ENCODE measurements at places on chromosomes 2 and 18. TPM values are rescaled to one million over a fixed set of nuclear protein-coding genes. Genes with fewer than 3 reads are reported as not detected.
A peak's percentile ranks its signal among the peaks of the same experiment; 100 is the strongest.

DNA sequence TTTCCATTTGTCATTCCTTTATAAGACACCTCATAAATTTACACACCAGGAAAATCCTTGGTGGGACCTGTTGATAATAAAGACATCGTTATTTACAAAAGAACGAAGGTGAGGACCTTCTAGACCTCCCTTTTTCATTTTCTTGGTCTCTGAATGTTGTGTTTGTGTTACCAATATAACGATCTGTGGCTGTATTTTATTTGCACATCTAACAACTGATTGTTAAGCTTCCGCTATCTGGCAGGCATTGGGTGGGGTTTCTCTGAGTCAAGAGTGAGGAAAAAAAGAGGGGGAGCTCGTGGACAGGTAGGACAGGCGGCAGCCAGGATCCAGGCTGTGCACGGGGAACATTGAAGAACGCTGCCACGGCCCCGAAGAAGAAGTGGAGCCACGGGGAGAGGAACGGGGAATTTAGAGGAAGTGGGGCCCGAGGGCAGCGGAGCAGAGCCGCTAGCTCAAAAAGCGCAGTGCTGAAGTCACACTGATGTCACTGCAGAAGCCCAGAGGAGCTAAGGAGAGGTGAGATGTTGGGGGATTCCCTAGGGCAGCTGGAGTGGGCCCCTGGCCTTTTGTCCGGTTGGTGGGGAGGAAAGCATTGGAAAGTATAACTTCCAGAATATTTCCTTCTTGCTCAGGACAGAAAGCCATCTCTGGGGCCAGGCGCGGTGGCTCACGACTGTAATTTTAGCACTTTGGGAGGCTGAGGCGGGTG is 20.9 kb upstream of the DNMT3A start:
- ATAC-seq, result peak; percentile 16
- H3K4me1 ChIP-seq, result peaks cover 15% of the 10 kb centered on the region
- no peak overlapping the region for H3K27ac ChIP-seq
- H3K36me3 ChIP-seq, result no peaks in the 10 kb centered on the region
- peak overlapping the region; percentile 36 for H3K4me3 ChIP-seq

DNA sequence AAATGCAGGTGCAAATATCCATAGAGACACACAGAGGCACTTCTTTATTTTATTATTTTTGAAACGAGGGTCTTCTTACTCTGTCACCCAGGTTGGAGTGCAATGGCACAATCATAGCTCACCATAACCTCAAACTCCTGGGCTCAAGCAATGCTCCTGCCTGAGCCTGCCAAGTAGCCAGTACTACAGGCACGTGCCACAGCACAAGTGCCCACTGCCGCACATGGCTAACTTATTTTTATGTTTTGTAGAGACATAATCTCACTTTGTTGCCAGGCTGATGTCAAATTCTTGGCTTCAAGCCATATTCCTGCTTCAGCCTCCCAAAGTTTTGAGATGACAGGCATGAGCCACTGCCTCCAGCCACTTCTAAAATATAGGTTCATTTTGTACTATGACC is 537.6 kb downstream of the THSD7B start:
- no peaks in the 10 kb centered on the region for H3K27me3 ChIP-seq
- no peak overlapping the region for H3K4me3 ChIP-seq
- H3K4me1 ChIP-seq, result no peaks in the 10 kb centered on the region

GRCh38 chr18:46296656-46297055 is 192.5 kb downstream of the HAUS1 start:
- no peaks in the 10 kb centered on the region for H3K4me1 ChIP-seq
- H3K4me3 ChIP-seq, result no peak overlapping the region
- no peaks in the 10 kb centered on the region for H3K36me3 ChIP-seq

DNA sequence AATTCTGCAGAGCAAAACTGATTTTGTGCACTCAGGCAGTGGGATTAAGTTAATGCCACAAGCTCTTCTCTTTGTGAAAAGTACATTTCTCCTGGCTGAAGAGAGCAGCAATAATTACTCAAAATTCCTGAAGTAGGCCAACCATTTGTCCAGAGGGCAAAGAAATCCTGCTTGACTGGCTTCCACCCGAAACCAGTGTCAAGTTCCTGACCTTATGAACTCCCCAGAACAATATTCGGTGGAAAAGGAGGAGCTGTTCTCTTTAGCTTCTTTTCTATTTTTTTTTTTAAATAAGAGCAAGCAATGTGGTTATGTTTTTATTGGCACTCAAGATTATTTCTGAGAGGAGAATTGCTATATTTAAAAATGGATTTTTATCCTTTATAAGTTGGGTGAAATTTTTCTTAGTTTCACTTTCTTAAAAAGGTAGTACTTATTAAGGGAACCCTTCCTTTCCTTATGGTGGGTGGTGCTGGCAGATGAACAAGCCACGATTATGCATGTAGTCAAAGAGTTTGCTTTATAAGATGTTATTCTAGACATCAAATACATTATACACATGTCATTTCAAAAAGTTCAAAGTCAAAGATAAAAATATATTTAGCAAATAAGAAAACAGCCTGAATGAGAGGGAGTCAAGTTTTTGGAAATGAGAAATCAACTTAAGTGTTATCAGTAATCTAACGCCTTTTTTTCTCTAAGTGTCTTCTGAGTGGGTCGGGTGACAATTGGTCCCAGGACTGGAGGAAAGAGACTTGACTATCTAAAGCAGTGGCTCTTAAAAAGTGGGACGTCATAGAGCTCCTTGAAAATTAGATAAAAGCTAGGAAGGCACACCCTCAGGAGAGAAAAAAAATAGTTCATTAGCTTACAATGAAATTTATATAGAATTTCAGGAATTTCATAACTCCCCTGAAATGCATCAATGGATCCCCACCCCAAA is 194.5 kb downstream of the IKZF2 start:
- no peaks in the 10 kb centered on the region for H3K36me3 ChIP-seq
- no peak overlapping the region for H3K27ac ChIP-seq
- H3K4me3 ChIP-seq, result no peak overlapping the region
- H3K27me3 ChIP-seq, result no peaks in the 10 kb centered on the region
- peaks cover 6% of the 10 kb centered on the region for H3K4me1 ChIP-seq
- no peak for ATAC-seq

DNA sequence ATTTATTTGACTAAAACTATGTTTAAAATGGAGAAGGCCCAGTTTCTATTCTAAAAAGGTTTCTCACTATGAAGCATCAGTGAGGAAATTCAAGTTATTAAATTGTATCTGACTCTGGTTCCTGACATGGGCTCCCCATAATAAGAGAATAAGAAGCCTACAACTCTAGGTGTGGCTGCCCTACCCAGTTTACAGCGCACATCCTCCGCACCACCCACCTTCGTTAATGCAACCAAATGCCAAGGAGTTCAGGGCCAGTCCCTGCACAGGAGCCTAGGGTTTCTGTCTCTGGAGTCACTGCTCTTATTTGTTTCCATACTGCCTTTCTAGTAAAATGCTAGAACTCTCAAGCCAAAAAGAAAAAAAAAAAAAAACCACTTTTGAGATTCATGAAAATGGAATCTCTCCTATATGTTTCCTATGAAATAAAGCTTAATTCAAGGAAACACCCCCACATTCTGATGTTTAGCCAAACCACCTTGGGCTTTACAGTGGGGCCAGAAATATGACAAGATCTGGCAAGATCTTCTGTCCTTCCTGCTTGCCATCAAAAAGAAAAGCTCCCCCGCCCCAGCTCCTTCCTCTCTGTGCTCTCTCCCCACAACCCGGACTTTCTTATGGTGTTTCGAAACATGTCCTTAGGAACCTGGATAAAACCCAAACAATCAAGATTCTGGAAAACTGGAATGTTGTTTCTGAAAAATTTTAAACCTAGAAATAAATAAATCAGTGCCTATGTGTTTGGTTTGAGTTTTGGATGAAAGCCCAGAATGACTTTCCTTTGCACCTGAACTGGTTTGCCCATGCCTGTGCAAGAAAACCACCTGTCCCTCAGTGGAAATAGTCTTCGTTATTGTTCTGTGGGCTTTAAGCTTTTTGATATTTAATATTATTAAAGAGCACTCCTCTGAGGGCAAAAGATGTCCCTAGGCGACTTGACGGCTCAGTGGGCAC is 136.7 kb downstream of the SP3 start:
- peaks cover 14% of the 10 kb centered on the region for H3K27me3 ChIP-seq
- no peak overlapping the region for H3K27ac ChIP-seq
- no peaks in the 10 kb centered on the region for H3K36me3 ChIP-seq
- ATAC-seq, result no peak
- H3K4me3 ChIP-seq, result no peak overlapping the region
- H3K4me1 ChIP-seq, result peaks cover 13% of the 10 kb centered on the region

DNA sequence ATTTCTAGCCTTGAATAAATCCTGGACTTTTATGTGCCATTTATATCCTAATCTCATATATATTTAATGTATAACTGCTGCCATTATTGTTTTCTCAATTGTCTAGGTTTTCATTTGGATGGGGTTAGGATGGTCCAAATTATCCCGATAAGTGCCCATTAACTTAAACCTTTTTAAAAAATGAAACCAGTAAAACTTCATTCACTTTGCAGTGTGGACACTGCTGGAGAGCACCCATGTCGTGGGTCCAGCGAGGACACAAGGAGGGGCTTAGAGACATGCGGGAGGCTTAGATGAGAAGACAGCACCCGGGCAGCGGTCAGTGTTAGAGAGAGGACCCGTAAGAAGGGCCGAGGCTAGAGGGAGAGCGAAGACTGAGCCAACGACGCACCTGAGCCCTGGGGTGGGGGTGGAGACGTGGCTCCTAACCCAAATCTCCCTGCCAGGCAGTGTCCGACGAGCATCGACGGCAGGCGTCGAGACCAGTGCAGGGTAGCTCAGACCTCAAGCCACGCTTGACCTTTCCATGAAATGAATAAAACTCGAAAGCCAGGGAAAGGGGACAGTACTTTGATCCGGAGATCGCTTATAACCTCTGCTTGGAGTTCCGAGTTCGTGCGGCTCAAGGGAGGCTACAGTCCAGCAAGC is 9.0 kb upstream of the EN1 start:
- no peak overlapping the region for H3K4me3 ChIP-seq
- peaks cover 99% of the 10 kb centered on the region for H3K27me3 ChIP-seq
- H3K36me3 ChIP-seq, result no peaks in the 10 kb centered on the region
- ATAC-seq, result no peak
- H3K4me1 ChIP-seq, result no peaks in the 10 kb centered on the region
- no peak overlapping the region for H3K27ac ChIP-seq

- no peak overlapping the region for H3K4me3 ChIP-seq
- no peaks in the 10 kb centered on the region for H3K4me1 ChIP-seq
- no peak overlapping the region for H3K27ac ChIP-seq
- no peak for ATAC-seq
- H3K27me3 ChIP-seq, result no peaks in the 10 kb centered on the region
Measured at GRCh38 chr18:41347057-41347456, 608.0 kb upstream of the PIK3C3 start.

GRCh38 chr2:180730976-180731375 is 249.4 kb upstream of the UBE2E3 start:
- H3K4me3 ChIP-seq, result no peak overlapping the region
- no peaks in the 10 kb centered on the region for H3K27me3 ChIP-seq
- no peaks in the 10 kb centered on the region for H3K4me1 ChIP-seq
- no peak for ATAC-seq
- no peak overlapping the region for H3K27ac ChIP-seq
- H3K36me3 ChIP-seq, result no peaks in the 10 kb centered on the region

- H3K36me3 ChIP-seq, result no peaks in the 10 kb centered on the region
- no peaks in the 10 kb centered on the region for H3K4me1 ChIP-seq
- H3K27ac ChIP-seq, result no peak overlapping the region
- no peaks in the 10 kb centered on the region for H3K27me3 ChIP-seq
- no peak for ATAC-seq
- no peak overlapping the region for H3K4me3 ChIP-seq
Measured at GRCh38 chr2:43121580-43122314, 104.7 kb downstream of the ZFP36L2 start.

Gene E2F6
- 19.8 TPM for total RNA-seq

Gene AQP12A
- not detected for total RNA-seq

Gene CELF4
- 0.32 TPM for total RNA-seq

Gene DIPK1C
- not detected for total RNA-seq

All from gastroesophageal sphincter (tissue), 4 donors.